GM23338 (cell line): ENCODE measurements at places on chromosomes 3 and 15.

DNA sequence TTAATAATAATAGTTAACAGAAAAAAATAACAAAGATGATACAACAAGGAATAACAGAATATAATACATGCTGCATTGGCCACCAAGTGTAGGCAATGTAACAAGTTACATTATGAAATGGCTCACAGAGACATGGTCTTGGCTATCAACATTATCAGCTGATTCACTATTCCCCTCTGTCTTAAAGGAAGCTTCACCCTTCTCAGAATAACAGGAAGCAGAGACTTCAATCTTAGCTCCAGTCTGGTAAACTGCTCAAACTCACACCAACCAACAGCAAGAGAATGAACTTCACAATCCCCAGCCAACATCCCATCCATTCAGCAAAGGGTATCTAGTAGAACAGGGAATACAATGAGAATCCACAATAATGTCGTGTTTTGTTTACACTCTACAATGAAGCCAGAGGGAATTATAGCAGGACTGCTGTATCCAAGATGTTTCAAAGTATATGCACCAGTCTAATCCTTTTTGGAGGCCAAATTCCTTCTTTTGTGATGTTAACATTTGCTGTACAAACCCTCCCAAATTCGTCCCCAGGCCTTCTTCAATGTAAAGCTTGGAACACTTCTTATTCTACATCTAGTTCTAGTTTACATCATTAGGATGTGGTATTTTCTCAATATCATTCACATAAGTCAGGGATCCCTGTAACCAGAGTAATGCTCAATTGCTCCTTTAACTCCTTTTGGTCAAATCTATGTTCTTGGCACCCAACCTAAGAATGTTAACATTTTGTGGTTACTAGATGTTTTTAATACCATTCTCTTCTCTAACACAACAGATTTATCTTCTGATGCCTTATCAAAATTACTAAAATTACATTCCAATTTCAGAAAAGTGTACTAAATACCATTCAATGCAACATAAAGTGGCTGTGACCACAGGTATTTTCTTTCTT, 52.4 kb upstream of the CMSS1 start:
- no peak for DNase-seq

GRCh38 chr3:188884299-188885043, 287.3 kb upstream of the TPRG1 start:
- DNase-seq = no peak

GRCh38 chr3:28280781-28281180, 39.4 kb downstream of the CMC1 start:
- no peak for DNase-seq

DNA sequence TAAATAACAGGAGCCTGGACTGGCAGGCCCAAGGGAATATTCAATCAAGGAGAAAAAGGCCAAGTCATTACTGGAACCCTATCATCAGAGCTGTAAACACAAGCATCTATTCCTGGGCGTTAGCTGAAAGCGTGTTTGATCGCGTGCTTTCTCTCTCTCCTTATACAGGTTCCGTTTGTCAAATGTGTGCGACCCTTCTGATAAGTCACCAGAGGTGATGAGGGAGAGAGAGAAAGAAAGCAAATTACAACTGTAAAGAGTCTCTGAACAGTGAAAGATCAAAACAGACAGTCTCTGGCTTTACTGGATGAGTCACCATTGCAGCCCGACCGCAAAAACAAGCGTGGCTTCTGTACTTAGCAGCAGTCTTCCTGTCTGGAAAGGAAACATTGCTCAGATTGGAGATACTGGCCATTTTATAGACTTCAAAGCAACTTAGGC, 39.5 kb upstream of the TPRG1 start:
- DNase-seq = no peak

DNA sequence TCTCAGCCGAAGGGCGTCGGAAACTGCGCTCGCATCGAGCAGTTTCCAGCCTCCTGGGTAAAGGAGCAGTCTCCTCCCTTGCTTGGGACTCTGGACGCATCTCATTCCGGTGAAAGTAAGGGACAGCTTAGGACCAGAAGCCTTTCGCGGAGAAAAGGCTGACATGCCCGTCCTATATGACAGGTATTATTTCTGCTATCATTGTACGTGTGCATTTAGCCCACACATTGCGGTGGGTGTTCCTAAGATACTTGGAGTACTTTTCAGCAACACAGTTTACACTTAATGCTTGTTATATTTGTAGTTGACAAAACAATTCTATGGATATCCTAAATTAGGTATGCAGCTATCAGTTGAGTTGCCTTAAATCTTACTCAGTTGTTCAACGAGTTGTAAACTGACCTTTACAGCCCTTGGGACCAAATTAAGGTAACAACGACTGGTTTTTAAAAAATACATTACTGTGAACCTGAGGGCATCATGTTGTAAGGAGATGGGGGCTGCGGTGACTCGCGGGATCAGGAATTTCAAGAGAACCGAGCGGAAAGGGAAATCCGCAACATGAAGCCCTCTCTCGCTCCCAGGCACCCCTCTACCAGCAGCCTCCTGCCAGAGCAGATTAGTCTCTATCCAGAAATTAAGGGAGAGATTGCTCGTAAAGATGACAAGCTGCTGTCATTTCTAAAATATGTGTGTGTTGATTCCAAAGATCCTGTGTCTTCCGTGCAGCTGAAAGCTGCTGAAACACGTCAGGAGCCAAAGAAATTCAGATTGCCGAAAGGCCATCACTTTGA, 632 bp upstream of the COPS2 start:
- DNase-seq = peak; percentile 41

- no peak for DNase-seq
These were observed 58.9 kb upstream of the ULK4 start for GRCh38 chr3:42020684-42021307.

DNA sequence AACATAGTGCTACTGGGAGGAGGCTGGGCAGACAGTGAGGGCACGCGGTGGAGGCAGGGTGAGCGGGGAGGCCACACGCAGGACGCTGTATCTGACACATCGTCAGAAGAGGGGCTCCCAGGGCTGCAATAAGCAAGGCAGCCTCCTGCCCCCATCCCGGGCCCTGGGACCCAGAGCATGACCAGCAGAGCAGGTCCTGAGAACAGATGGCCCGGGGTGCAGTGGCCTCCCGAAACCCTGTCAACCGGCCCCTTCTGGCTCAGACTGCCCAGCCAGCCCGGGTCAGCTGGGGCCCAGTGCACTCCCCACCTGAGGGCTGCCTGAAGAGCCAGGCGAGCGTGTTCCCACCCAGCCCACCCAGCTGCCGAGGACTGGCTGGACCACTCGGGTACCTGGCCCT, 37.4 kb downstream of the DNAJB8 start:
- no peak for DNase-seq

- DNase-seq = no peak
These were observed 444 bp upstream of the ABHD14A start for GRCh38 chr3:51974277-51974962.

- DNase-seq = no peak
These were observed 406.2 kb downstream of the RBMS3 start for GRCh38 chr3:29686889-29687592.

GRCh38 chr3:101643861-101644613, 32.9 kb downstream of the ZBTB11 start:
- no peak for DNase-seq
